ENCODE measurements at places on chromosomes 16 and 17. TPM values are rescaled to one million over a fixed set of nuclear protein-coding genes. Genes with fewer than 3 reads are reported as not detected.

GRCh38 chr17:80163336-80163735, 6.5 kb upstream of the CARD14 start:
- no peak for DNase-seq
- no peak overlapping the region for H3K4me3 ChIP-seq
- peaks cover 22% of the 10 kb centered on the region for H3K27me3 ChIP-seq
- no peaks in the 10 kb centered on the region for H3K4me1 ChIP-seq

The LRRC46 gene
- 0.79 TPM for total RNA-seq

GRCh38 chr17:19464031-19465026, 53.3 kb downstream of the RNF112 start:
- no peaks in the 10 kb centered on the region for H3K36me3 ChIP-seq
- H3K27ac ChIP-seq = peak overlapping the region; percentile 89
- no peaks in the 10 kb centered on the region for H3K27me3 ChIP-seq
- no peak for DNase-seq
- H3K4me3 ChIP-seq = no peak overlapping the region

The SLC9A5 gene
- total RNA-seq = 1.5 TPM

DNA sequence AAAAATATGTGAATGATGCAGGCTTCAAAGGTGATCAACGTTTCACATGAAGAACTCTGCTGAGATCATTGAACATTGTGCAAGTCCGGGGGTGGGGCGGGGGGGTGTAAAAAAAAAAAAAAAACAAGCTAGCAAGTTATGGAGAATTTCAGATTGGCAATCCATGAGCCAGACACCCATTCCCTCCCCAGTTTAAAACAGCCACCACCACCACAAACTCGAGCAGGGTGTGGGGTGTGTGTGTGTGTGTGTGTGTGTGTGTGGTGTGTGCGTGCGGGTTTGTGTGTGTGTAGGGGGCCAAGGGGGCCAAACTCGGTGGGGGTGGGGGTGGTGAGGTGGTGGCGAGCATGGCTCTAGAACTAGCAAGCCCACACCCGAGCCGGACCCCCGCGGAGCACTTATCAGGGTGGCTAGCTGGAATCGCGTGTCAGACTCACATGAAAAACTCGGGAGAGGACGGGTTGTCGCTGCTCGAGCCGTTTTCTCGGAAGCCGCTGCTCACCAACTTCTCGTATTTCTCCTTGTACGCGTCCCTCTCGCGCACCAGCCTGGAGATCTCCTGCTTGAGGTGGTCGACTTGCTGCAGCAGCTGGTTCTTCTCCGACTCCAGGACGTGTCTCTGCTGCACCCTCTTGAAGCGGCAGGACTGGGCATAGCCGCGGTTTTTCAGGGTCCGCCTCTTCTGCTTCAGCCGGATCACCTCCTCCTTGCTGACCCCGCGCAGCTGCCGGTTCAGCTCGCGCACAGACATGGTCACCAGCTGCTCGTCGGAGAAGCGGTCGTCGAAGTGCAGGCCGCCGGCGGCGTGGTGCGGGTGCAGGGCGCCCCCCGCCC, 2.0 kb downstream of the MAF start:
- peak overlapping the region; percentile 78 for H3K4me3 ChIP-seq
- H3K36me3 ChIP-seq = peaks cover 27% of the 10 kb centered on the region
- peaks cover 43% of the 10 kb centered on the region for H3K27me3 ChIP-seq

All from activated CD4-positive, alpha-beta T cell treated with anti-CD3 and anti-CD28 coated beads, Interleukin-2, amount 10 ng/mL, durations not matched to agents 7 days and 5 days (primary cell).